ENCODE measurements at places on chromosomes 12 and 14.

DNA sequence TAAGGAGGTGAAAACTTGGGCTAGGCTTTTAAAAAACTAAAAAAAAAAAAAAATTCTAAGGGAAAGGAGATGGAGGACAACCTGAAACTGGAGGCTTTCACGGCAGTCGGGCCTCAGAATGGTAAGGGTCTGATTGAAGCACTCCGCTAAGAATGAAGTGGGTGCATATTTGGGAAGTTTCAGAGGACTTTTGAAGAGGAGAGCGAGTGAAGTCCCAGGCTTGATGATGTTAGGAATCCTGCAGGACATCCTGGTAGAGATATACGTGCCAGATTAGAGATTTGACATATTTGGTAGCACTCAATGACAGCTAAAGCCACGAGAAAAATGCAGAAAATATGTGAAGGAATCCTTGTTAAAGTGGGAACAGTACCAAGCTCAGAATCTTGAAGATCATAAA is 186.2 kb downstream of the SNAPC1 start:
- DNase-seq = no peak

- DNase-seq = no peak
Measured at GRCh38 chr14:100321473-100322137, 1.5 kb upstream of the SLC25A47 start.

- no peak for DNase-seq
Measured at GRCh38 chr14:65476273-65476941, 63.9 kb downstream of the FUT8 start.

DNA sequence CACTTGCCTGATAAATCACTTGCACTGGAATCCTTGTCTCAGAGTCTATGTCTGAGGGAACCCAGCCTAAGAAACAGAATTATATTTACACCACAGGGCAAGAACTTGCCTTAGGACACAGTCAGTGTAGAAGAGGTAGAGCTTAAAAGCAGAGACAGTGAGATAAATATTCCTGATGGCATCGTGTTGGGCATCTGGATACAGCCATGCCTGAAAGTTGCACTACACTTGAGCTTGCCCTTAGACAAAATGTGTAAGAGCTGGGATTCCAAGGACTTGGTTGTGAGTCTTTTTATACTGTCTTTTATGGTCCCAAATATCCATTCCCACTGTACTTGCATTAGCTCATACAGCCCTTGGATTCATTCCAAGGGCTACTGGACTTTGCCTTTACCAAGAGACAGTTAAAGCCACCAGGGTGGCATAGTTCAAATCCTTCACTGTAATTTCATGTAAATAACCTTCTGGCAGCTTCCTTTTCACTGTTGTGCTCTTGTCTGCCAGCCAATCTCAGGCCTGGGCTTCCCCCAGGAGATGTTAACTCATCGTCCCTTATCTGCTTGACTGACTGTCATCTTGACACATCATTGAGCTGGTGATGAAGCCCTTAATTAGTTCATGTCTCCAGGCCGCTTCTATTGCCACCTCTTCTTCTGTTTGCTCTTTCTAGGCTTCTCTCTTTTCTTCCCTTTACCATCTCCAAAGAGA is 577.9 kb upstream of the TBX3 start:
- DNase-seq = no peak

- no peak for DNase-seq
Measured at GRCh38 chr12:50425589-50426258, 25.0 kb downstream of the LARP4 start.

DNA sequence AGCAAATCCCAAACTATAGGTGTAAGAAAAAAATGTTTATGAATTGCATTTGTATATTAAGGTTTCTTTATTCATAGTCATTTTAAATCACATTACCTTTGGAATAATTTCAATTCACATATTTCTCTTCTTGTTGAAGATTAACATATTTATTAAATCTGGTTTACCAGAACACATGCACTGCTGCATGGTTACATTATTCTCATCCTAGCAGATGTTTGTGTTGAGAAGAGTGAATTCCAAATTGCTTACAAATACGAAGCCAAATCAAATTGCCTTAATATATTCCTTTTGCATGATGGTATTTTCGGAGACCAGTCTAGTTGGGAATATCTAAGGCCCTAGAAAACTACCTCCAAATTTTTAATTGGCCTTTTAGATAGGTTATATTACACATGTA is 130.6 kb downstream of the PLEKHA5 start:
- DNase-seq = no peak

- no peak for DNase-seq
Measured at GRCh38 chr12:123075646-123076171, 75.2 kb downstream of the PITPNM2 start.

DNA sequence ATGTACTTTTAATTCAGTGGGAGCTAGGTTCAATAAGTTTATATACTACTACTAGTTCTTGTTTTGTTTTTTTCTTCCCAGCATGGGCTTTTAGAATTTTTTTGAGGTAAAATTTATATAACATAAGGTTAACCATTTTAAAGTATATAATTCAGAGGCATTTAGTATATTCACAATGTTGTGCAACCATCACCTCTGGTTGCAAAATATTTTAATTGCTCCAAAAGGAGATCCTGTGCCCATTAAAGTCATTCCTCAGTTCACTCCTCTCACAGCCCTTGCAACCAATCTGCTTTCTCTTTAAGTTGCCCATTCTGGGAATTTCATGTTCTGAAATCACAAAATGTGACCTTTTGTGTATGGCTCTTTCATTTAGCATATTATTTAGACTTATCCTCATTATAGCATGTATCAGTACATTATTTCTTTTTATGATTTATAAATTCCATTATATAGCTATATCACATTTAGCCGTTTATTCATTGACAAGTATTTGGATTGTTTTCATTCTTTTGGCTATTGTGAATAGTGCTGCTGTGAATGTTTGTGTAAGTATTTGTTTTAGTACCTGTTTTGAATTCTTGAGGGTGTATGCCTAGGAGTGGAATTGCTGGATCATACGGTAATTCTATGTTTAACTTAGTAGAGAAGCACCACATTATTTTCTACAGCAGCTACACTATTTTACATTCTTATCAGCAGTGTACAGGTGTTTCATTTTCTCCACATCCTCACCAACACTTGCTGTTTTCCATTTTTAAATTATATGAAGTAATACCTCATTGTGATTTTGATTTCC is 59.1 kb downstream of the ARHGAP5 start:
- no peak for DNase-seq

GRCh38 chr12:102479099-102479885 is 1.1 kb downstream of the IGF1 start:
- DNase-seq = no peak
